ENCODE measurements at places on chromosomes 5 and 9. TPM values are rescaled to one million over a fixed set of nuclear protein-coding genes. Genes with fewer than 3 reads are reported as not detected.

Gene SHOC1
- total RNA-seq, result 0.29 TPM

Gene NEURL1B
- 11.8 TPM for total RNA-seq

Gene C9orf153
- total RNA-seq, result not detected

Gene TTC23L
- total RNA-seq, result 0.20 TPM

Gene TEX53
- total RNA-seq, result not detected

DNA sequence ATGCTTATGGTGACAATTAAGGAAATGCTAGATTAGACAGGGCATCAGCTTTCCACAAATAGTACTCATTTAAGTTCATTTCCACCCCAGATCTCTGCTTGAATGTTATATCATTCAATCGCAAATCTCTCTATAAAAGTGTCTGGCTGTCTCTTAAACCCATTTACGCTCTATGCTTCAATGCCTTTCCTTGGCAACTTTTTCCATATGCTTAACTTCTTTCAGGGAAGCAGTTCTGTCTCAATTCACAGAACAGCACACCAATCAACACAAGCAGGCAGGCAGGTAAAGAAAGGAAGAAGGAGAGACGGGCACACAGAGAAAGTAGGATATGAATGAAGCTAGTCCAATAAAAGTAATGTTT is 243.1 kb downstream of the DENND1A start:
- H3K4me1 ChIP-seq, result peaks cover 7% of the 10 kb centered on the region
- H3K36me3 ChIP-seq, result no peaks in the 10 kb centered on the region
- no peak overlapping the region for H3K27ac ChIP-seq
- H3K4me3 ChIP-seq, result no peak overlapping the region

DNA sequence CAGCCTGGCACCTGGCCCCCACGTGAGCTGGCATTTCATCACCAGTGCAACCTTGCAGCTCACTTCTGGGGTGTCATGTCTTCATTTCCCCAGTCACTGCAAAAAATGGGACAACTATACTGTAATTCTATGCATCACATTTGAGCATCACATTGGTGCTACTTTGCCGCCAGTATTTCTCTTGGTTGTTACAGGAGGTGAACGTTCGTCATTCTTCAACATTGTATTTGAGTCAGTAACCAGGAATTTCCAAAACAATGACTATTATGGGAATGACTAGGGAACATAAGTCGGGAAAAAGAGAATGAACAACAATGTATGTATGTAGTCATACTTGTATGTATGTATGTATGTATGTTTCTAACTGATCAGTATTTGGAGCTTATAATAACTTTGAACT is 1278.0 kb downstream of the EFNA5 start:
- no peaks in the 10 kb centered on the region for H3K27me3 ChIP-seq
- H3K4me3 ChIP-seq, result no peak overlapping the region
- DNase-seq, result no peak
- no peaks in the 10 kb centered on the region for H3K4me1 ChIP-seq
- H3K36me3 ChIP-seq, result no peaks in the 10 kb centered on the region
- H3K27ac ChIP-seq, result no peak overlapping the region

- no peak for DNase-seq
- no peaks in the 10 kb centered on the region for H3K27me3 ChIP-seq
- H3K36me3 ChIP-seq, result no peaks in the 10 kb centered on the region
- no peak overlapping the region for H3K27ac ChIP-seq
- H3K4me1 ChIP-seq, result no peaks in the 10 kb centered on the region
- no peak overlapping the region for H3K4me3 ChIP-seq
Observed at GRCh38 chr5:103780794-103781193, 218.2 kb upstream of the NUDT12 start.

DNA sequence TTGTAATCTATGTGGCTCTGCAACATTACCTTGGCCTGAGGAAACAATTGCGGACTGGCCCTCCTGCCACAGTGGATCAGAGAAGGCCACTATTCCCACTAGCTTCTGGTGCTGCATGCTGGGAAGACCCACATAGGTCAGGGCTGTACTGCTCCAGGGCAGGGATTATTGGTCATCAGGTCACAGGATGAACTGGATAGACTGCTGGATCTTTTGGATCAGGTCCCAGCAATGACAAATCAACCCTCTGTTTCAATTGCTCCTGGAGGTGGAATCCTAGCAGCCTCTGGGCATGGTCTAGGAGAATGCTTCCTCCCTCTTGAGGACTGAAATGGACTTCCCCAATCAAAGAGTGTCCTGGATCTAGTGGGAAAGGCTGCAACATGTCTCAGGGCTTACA is 66.7 kb upstream of the PHF24 start:
- no peak overlapping the region for H3K4me3 ChIP-seq
- H3K27me3 ChIP-seq, result peaks cover 17% of the 10 kb centered on the region
- no peak for DNase-seq
- no peaks in the 10 kb centered on the region for H3K4me1 ChIP-seq
- no peaks in the 10 kb centered on the region for H3K36me3 ChIP-seq

DNA sequence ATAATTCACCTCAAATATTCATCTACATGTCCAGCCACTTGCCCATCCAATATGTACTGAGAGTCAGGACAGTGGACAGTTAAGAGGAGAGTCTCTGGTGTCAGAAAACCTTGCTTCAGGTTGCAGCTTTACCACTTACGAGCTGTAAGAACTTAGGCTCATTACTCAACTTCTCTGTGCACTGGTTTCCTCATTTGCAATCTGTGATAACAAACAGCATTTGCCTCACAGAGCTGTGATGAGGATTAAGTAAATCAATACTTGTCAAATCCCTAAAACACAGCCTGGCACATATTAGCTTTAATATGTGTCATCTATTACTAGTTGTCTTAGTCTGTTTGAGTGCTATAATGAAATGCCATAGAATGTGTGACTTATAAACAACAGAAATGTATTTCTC is 8.6 kb downstream of the GOLGA1 start:
- no peaks in the 10 kb centered on the region for H3K27me3 ChIP-seq
- no peak for DNase-seq
- H3K36me3 ChIP-seq, result peaks cover 83% of the 10 kb centered on the region
- no peak overlapping the region for H3K4me3 ChIP-seq
- H3K27ac ChIP-seq, result no peak overlapping the region

- no peak overlapping the region for H3K4me3 ChIP-seq
- no peak for DNase-seq
- H3K36me3 ChIP-seq, result no peaks in the 10 kb centered on the region
- no peaks in the 10 kb centered on the region for H3K4me1 ChIP-seq
Observed at GRCh38 chr5:53907827-53908226, 347.4 kb downstream of the NDUFS4 start.

- H3K36me3 ChIP-seq, result no peaks in the 10 kb centered on the region
- no peaks in the 10 kb centered on the region for H3K4me1 ChIP-seq
- DNase-seq, result no peak
- H3K27ac ChIP-seq, result no peak overlapping the region
- H3K4me3 ChIP-seq, result no peak overlapping the region
- no peaks in the 10 kb centered on the region for H3K27me3 ChIP-seq
Observed at GRCh38 chr5:168675883-168676408, 96.8 kb upstream of the PANK3 start.

GRCh38 chr9:85431339-85432102 is 310.2 kb downstream of the AGTPBP1 start:
- H3K36me3 ChIP-seq, result no peaks in the 10 kb centered on the region
- H3K27ac ChIP-seq, result peak overlapping the region; percentile 38
- no peak overlapping the region for H3K4me3 ChIP-seq

DNA sequence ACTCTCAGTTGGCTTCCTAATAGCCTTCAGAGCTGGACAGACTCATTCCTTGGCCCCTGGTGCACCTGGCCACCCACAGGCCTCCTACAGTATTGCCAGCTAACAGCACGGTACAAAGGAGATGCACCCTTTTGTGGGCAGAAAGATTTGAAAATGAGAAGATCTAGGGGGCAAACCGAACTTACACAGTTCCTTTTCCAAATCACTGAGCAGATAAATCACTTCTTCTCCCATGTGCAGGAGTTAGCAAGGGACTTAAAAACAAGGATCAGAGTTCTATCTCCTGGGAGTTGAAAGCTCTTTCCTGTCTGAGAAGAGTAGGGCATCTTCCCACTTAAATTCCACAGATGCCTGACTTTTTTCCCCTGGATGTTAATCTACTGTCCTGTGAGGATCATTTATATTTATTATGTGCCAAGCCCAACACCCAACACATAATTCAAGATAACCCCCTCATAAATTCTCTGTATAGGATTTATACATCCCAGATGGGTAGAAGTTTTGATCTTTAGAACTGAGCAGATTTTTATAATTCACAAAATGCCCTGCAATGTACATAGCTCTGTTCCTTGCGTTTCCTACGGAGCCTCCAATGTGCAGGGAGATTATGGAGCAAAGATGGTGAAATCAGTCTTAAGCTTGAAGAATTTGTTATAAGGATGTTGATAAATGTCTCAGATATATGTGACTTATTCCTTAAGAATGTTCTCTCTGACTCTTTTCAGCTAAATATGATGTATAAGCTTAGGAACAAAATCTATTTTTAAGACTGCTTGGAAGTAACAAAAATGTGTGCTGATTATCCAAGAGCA is 207.2 kb upstream of the DAPK1 start:
- DNase-seq, result no peak
- H3K36me3 ChIP-seq, result no peaks in the 10 kb centered on the region
- no peak overlapping the region for H3K27ac ChIP-seq
- H3K27me3 ChIP-seq, result no peaks in the 10 kb centered on the region
- no peaks in the 10 kb centered on the region for H3K4me1 ChIP-seq

DNA sequence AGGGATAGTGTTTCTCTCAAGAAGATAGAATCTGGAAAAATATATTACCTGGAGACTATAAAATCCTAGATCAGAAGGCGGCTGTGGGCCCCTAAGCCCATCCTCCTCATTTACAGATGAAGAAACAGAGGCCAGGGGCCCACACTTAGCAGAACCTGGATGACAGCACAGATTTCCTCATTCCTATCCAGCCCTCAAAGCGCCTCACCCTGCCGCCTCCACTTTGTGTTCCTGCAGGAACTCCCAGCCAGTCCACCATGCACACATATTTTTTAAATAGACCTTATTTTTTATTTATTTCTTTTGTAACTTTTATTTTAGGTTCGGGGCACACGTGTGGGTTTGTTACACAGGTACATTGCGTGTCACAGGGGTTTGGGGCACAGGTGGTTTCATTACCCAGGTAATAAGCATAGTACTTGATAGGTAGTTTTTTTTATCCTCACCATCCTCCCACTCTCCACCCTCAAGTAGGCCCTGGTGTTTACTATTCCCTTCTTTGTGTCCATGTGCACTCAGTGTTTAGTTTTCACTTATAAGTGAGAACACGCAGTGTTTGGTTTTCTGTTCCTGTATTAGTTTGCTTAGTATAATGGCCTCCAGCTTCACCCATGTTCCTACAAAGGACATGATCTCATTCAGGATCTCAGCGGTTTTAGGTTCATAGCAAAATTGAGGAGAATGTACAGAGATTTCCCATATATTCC is 85.5 kb upstream of the MAP1B start:
- no peak overlapping the region for H3K27ac ChIP-seq
- no peaks in the 10 kb centered on the region for H3K36me3 ChIP-seq
- no peaks in the 10 kb centered on the region for H3K27me3 ChIP-seq
- no peak for DNase-seq
- no peak overlapping the region for H3K4me3 ChIP-seq

GRCh38 chr5:135824541-135825041 is 9.9 kb upstream of the SLC25A48 start:
- no peaks in the 10 kb centered on the region for H3K36me3 ChIP-seq
- no peak overlapping the region for H3K27ac ChIP-seq
- H3K27me3 ChIP-seq, result no peaks in the 10 kb centered on the region

DNA sequence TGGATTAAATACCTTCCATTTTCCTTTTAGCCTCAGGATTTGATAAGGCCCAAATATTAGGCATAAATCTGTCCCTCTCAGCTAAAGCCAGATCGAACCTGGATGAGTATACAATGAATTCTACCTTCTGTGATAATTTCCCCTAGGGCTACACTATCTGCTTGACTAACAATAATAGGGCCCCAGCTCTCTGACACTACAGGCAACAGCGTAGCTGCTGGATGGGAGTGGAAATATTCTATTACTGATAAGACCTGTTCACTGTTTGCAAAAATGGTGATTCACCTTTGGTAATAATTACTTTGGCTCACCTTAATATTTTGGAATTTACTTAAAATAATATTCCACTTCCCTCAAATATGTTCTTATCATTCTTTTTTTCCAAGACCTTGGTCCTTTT is 644.2 kb upstream of the SEMA6A start:
- H3K4me1 ChIP-seq, result no peaks in the 10 kb centered on the region
- no peak for DNase-seq
- H3K36me3 ChIP-seq, result no peaks in the 10 kb centered on the region

GRCh38 chr5:128772356-128772755 is 192.9 kb upstream of the SLC27A6 start:
- H3K4me1 ChIP-seq, result no peaks in the 10 kb centered on the region
- no peaks in the 10 kb centered on the region for H3K27me3 ChIP-seq
- H3K36me3 ChIP-seq, result no peaks in the 10 kb centered on the region
- H3K4me3 ChIP-seq, result no peak overlapping the region
- no peak for DNase-seq

GRCh38 chr9:103902263-103902662 is 191.8 kb upstream of the SMC2 start:
- no peaks in the 10 kb centered on the region for H3K36me3 ChIP-seq
- H3K4me1 ChIP-seq, result no peaks in the 10 kb centered on the region
- H3K27me3 ChIP-seq, result no peaks in the 10 kb centered on the region
- H3K27ac ChIP-seq, result no peak overlapping the region
- DNase-seq, result no peak

GRCh38 chr9:2066312-2067273 is 51.4 kb downstream of the SMARCA2 start:
- H3K36me3 ChIP-seq, result no peaks in the 10 kb centered on the region
- H3K4me1 ChIP-seq, result no peaks in the 10 kb centered on the region
- H3K27ac ChIP-seq, result no peak overlapping the region
- no peak for DNase-seq
- no peak overlapping the region for H3K4me3 ChIP-seq

DNA sequence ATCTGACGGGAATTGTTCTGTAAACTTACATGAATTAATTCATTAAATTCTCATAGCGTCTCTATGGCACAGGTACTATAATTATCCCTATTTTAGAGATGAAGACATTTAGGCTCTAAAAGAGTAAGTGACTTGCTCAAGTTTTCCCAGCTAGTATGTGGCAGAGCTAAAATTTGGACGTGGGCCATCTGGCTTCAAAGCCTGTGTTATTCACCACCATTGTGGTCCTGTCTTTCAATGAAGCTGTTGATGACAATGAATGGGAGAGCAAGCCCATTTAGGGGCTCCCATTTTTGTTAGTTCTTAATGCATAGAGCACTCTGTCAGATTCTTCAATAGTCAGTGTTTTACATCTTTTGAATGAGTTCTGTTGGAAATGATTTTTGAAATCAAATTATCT is 236.0 kb upstream of the CD180 start:
- DNase-seq, result no peak
- H3K27ac ChIP-seq, result no peak overlapping the region
- H3K4me1 ChIP-seq, result no peaks in the 10 kb centered on the region
- no peak overlapping the region for H3K4me3 ChIP-seq
- no peaks in the 10 kb centered on the region for H3K36me3 ChIP-seq
- no peaks in the 10 kb centered on the region for H3K27me3 ChIP-seq

DNA sequence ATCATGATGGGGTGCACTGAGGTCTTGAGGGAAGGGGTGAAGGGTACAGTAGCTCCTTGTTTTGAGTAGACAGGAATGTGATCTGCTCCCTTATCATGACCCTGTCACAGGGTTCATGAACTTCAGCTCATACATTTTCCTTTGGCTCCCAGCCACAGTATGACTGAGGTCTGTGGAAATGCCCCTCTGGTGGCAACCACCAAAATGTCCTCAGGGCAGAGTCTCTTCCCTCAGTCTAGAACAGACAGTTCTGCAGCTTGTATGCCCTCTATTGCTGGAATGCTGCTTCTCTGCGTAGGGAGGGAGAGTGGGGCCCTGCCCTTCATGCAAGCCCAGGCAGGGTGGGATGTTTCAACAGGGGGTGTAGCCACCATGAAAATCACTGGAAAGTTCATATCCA is 53.8 kb upstream of the SNCAIP start:
- H3K27me3 ChIP-seq, result no peaks in the 10 kb centered on the region
- no peak for DNase-seq
- no peaks in the 10 kb centered on the region for H3K36me3 ChIP-seq
- no peak overlapping the region for H3K27ac ChIP-seq

All from left lung (tissue), 14 donors.